ENCODE measurements at places on chromosomes 7 and 10. TPM values are rescaled to one million over a fixed set of nuclear protein-coding genes. Genes with fewer than 3 reads are reported as not detected.

DNA sequence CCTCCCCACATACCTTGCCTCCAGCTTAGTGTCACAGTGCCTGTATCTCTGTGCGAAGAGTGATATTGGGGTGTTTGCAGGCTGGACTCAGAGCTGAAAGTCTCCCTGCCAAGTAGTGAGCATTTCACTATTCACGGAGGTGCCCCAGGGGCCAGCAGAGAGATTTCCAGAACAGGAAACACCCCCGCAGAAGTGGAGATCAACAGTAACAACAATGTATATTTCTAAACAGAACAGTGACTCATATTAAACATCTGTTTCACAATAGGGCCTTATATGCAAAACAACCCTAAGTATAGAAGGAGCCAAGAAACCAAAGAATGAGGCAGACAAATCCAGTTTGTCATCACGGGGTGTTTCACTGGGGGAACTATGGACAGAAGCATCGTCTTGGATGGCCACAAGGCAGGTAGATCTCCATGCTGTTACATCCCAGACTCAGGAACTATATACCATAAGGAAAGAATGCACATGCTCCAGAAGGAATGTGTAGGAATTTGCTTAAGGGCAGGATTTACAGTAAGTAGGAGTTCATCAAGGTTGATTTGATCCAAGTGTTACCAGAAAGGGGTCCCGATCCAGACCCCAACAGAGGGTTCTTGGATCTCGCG, 29.3 kb upstream of the CCL24 start:
- H3K27ac ChIP-seq: no peak overlapping the region
- H3K36me3 ChIP-seq: no peaks in the 10 kb centered on the region
- H3K4me3 ChIP-seq: no peak overlapping the region
- DNase-seq: no peak
- no peaks in the 10 kb centered on the region for H3K27me3 ChIP-seq

DNA sequence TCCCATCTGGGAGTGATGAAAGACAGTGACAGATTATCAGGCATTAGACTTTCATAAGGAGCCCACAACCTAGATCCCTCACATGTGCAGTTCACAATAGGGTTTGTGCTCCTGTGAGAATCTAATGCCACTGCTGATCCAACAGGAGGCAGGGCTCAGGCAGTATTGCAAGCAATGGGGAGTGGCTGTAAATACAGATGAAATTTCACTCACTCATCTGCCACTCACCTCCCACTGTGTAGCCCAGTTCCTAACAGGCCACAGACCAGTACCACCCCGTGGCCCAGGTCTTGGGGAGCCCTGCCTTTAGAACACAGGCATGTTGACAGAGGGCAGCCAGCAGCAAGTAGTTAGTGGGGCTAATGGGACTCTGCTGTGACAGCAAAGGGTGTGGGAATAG, 137.3 kb upstream of the NANOS1 start:
- H3K4me3 ChIP-seq: no peak overlapping the region
- no peaks in the 10 kb centered on the region for H3K4me1 ChIP-seq
- H3K36me3 ChIP-seq: peaks cover 4% of the 10 kb centered on the region
- no peak for DNase-seq
- no peak overlapping the region for H3K27ac ChIP-seq
- no peaks in the 10 kb centered on the region for H3K27me3 ChIP-seq

GRCh38 chr7:3154881-3155494, 111.3 kb upstream of the CARD11 start:
- no peaks in the 10 kb centered on the region for H3K4me1 ChIP-seq
- H3K4me3 ChIP-seq: no peak overlapping the region
- H3K27me3 ChIP-seq: peaks cover 2% of the 10 kb centered on the region
- no peak overlapping the region for H3K27ac ChIP-seq
- H3K36me3 ChIP-seq: no peaks in the 10 kb centered on the region

- peaks cover 7% of the 10 kb centered on the region for H3K4me1 ChIP-seq
- H3K4me3 ChIP-seq: no peak overlapping the region
- H3K27ac ChIP-seq: no peak overlapping the region
- H3K36me3 ChIP-seq: no peaks in the 10 kb centered on the region
- DNase-seq: no peak
- no peaks in the 10 kb centered on the region for H3K27me3 ChIP-seq
Measured at GRCh38 chr10:98474628-98475027, 27.9 kb upstream of the HPS1 start.

GRCh38 chr10:97798958-97799610, 27.3 kb upstream of the SFRP5 start:
- peaks cover 3% of the 10 kb centered on the region for H3K36me3 ChIP-seq
- no peak overlapping the region for H3K4me3 ChIP-seq
- H3K27ac ChIP-seq: no peak overlapping the region
- no peaks in the 10 kb centered on the region for H3K4me1 ChIP-seq
- peaks cover 1% of the 10 kb centered on the region for H3K27me3 ChIP-seq
- no peak for DNase-seq

CALML3 gene
- total RNA-seq: not detected

DNA sequence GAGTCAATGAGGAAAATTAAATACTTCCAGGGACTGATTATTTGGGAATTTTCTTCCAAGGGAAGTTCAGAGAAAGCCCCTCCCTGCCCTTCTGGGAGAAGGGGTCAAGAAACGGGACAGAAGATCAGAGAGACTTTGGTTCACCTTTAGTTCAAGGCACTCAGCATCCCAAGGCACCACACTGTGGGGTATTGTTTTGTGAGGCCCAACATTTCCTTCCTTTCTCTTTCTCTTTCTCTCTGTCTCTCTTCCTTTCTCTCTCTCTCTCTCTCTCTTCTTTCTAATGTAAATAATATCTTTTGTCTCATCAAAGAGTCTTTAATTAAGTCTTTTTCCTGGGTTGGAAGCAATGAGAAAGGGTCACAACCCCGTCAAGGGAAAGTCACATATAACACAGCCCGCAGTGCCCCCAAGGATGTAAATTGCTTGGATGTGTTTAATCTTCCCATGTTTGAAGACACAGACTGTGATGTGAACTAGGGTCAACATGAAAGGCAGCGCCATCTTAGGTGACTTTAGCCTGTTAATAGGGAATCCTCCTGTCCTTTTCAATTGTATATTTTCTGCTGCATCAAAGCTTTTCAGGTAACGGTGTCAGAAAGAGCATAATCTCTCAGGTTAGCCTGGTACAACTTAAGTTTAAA, 983.3 kb upstream of the C7orf33 start:
- H3K4me1 ChIP-seq: peaks cover 6% of the 10 kb centered on the region
- no peak for DNase-seq
- no peaks in the 10 kb centered on the region for H3K36me3 ChIP-seq
- H3K27me3 ChIP-seq: peaks cover 3% of the 10 kb centered on the region
- no peak overlapping the region for H3K4me3 ChIP-seq

Data from endothelial cell (in vitro differentiated cells).